ENCODE measurements at places on chromosomes 2 and 18.

GRCh38 chr2:180905002-180905401, 75.4 kb upstream of the UBE2E3 start:
- no peak for DNase-seq

DNA sequence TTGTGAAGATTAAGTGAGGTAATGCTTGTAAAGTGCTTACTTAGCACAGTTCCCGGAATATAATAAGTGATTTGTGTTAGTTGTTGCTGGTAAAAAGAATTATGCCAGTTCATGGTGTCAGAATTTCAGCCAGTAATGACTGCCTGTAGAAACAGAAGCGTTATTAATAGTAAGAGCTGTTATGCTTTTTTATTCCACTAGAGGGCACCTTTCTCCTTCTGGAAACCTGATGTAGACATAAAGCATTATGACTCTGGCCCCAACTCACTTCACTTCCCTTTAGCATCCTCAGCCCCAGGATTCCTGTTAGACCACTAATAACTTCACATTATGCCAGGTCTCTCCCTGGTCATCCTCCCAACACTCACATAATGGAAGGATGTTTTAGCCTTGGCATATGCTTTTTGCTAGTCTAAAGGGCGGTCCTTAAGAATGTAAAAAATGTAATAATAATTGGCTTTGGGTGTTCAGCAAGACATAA, 34.9 kb downstream of the C18orf54 start:
- peak; percentile 74 for DNase-seq

- no peak for DNase-seq
Observed at GRCh38 chr18:76529433-76529811, 34.4 kb upstream of the ZNF516 start.

GRCh38 chr2:94993176-94994062, 32.1 kb upstream of the MAL start:
- DNase-seq: no peak

- no peak for DNase-seq
Observed at GRCh38 chr2:49219741-49220140, 65.4 kb upstream of the FSHR start.

DNA sequence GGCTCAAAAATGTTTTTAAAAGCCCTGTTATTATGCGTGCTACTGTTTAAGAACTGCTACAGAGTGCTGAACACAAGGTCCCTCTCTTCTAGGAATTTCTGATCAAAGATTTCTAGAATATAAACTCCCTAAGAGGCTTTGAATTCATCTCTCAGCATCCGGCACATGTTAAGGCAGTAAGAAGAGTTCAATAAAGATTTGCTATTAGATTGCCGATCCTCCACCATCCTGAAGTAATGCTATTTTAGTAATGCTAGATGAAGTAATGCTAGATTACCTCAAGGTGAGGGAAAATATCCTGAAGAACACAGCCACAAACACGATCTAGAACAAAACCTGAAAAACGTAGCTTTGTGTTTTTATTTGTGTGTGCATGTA, 949 bp upstream of the MYL12B start:
- DNase-seq: no peak

- no peak for DNase-seq
Observed at GRCh38 chr2:67985586-67985985, 77.2 kb downstream of the C1D start.

GRCh38 chr2:189685540-189686229, 11.2 kb downstream of the ANKAR start:
- peak; percentile 52 for DNase-seq

GRCh38 chr2:109178968-109179367, 50.0 kb downstream of the SH3RF3 start:
- DNase-seq: no peak

GRCh38 chr2:57850415-57851130, 196.0 kb upstream of the VRK2 start:
- DNase-seq: no peak

- no peak for DNase-seq
Observed at GRCh38 chr2:74183878-74184277, 5.2 kb upstream of the MOB1A start.

- DNase-seq: no peak
Observed at GRCh38 chr2:113190871-113191270, 17.1 kb downstream of the PSD4 start.

GRCh38 chr2:190636361-190636760, 12.5 kb upstream of the NAB1 start:
- peak; percentile 59 for DNase-seq

DNA sequence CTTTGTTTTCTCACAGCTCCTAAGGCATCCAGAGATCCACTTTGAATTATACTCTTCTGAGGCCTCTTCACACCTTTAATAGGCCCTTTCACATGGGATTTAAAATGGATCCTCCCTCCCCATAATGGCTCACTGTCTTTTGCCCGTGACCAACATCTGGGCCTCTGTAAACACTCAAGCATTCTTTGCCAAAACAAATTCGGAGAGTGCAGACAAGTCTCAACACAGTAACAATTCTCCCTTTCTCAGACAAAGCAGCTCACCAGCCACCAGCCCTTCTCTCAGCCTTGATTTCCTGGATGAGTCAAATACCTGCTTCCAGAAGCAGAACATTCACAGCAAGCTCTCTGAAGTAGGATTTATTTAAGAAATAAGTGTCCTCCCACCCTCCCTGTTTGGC, 14.0 kb upstream of the IMP4 start:
- no peak for DNase-seq

DNA sequence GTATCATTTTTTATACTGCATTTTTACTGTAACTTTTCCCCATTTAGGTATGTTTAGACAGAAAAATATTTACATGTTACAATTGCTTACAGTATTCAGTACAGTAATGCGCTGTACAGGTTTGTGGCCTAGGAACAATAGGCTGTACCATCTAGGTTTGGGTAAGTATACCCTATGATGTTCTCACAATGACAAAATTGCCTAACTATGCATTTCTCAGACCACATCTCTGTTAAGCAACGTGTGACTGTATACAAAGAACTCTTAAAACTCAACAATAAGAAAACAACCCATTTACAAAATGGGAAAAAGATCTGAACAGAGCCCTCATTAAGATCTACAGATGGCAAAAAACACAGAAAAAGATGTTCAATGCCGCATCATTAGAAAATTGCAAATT, 29.4 kb downstream of the FAM210A start:
- DNase-seq: no peak

DNA sequence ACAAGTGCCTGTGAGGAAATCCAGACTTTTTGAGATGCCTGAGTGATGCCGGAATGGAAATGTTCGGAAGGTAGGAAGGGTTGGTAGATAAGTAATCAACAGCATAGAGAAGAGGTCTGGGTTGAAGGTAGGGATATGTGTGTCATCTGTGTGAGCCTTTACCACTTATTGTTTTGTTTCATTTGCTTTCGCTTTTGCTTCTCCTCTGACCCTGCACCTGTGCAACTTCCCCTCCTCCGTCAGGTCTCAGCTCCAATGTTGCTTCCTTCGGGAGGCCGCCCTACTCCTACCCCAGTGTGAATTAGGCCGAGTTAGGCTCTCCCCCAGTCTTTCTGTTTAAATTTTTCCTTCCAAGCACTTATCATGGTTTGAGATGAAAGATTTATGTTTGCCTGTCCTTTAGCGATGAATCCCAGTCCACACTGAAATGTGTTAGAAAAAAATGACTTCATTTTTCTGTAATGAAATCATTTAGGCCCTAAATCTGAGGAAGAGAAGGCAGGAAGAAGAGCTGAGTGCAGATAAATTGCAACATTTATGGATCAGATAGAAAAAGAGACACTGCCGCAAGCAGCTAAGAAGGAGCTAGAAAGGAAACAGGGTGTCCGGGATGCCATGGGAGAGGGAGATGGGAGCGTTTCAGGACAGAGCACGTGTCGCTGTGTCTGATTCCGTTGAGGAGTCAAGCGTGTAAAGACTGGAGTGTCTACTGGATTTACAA, 139.6 kb upstream of the PELI1 start:
- DNase-seq: no peak

DNA sequence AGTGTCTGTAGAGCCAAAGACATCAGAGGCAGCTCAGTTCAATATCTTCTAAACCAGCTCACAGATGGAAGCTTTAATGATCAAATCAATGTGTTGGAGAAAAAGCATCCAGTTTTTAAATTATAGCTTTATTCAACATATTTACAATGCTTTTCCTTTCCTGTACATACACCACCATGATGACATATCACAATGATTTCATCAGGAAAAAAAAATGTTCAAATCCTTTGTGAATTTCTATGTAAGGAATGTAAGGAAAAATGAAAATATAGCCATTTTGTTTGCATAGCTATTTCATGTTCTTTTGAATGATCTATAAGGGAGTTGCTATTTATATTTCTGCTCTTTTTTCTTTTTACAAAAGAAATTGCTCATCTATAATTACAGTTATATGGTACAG, 134.7 kb upstream of the CDH20 start:
- DNase-seq: no peak
